Hindlimb muscle (tissue), 1 donor: ENCODE measurements at places on chromosomes 16 and 17. TPM values are rescaled to one million over a fixed set of nuclear protein-coding genes. Genes with fewer than 3 reads are reported as not detected.

Gene GRAPL
- 2.1 TPM for polyA plus RNA-seq

Gene PRCD
- polyA plus RNA-seq, result 4.6 TPM

DNA sequence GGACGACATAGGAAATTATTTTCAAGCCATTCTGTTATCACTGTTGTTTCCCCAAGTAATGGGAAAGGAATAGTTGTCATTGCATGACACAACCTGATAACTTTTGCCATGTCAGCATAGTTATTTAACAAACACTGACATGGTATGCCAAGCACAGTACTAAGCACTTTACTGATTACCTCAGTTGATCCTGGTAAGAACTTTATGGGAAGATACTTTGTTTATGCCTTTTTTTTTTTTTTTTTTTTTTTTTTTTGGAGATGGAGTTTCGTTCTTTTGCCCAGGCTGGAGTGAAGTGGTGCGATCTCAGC is 15.7 kb upstream of the PNPO start:
- no peak for DNase-seq

DNA sequence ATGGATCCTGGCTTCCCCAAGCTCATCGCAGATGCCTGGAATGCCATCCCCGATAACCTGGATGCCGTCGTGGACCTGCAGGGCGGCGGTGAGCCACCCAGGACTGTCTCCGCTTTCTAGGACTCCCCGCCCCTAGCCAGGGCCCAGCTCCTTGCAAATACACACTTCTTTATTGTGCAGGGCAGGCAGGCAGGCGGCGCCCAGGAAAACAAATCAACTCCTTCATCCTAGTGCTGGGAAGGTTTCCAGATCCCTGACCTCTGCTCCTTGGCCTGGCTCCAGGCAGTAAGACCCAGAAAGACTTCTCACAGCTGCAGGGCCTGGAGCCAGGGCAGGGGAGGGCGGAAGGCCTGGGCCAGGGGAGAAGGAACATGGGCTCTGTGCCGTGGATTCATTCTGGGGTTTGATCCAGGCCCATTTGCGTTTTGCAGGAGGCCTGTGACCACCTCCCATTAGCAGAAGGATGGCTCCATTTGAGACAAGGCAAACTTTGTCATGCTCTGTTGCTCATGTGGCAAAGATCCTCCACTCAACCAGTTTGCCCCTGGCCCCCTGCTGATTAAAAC is 6.0 kb upstream of the LPCAT2 start:
- peak; percentile 94 for DNase-seq

GRCh38 chr16:53209429-53209828 is 154.6 kb downstream of the CHD9 start:
- no peak for DNase-seq

DNA sequence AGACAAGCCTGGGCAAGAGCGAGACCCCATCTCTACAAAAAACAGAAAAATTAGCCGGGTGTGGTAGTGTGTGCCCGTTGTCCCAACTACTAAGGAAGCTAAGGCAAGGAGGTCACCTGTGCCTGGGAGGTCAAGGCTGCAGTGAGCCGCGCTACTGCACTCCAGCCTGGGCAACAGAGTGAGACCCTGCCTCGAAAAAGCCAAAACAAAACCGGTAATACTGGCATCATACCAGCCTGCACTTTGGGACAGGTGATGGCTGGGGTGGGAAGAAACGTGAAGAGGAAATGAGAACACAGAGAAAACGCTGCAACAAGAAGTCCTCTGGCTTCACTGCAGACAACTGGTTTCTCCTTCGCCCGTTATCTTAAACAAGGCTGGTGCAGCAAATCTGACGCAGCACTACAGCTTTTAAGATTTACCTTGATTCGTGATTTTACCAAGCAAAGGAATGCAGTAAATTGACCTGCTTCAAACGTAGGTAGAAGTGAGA is 725 bp upstream of the CASC3 start:
- no peak for DNase-seq

Gene ABCA10
- polyA plus RNA-seq, result 14.4 TPM

DNA sequence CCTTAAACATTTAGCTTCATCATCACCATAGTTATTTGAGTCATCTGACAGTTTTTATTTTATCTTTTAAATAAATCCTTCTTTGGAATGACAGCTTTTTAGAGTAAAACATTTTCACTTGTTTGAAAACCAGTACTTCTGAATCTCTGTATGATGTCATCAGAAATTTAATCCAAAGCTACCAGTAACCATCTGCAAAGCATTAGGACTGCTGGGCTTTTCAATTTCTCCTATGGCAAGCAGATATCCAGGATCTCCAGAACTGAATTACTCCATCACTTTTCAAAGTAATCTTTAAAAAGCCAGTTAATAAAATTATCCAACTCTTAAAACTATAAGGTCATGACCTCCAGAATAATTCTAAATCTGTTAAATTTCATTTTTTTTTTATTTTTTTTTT is 51.5 kb downstream of the CHCT1 start:
- DNase-seq, result no peak

Gene NPIPB8
- polyA plus RNA-seq, result 2.6 TPM

Gene ALOX12
- 0.79 TPM for polyA plus RNA-seq

- DNase-seq, result no peak
Measured at GRCh38 chr17:83098241-83099085, 19.1 kb downstream of the METRNL start.

Gene ATPAF2
- 19.0 TPM for polyA plus RNA-seq

DNA sequence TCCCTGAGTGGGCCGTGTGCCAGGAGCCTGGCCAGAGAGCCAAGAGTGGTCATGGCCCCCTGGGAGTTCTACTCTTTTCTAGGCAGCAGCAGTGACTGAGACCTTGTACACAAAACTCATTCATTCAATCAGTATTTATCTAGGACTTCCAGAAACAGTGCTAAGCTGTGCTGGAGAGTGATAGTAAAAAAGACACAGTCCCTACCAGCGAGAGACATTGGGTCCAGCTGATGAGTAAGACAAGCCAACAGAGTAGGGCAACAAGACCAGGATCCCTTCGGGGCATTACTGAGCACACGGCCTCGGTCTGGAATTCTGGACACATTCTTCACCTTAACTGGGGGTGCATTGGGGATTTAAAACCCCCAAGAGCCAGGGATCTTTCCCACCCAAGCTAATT is 20.2 kb downstream of the CBX4 start:
- no peak for DNase-seq

- no peak for DNase-seq
Measured at GRCh38 chr17:41446806-41447205, 6.0 kb upstream of the KRT38 start.

- no peak for DNase-seq
Measured at GRCh38 chr17:247767-248166, 66.3 kb upstream of the DOC2B start.

DNA sequence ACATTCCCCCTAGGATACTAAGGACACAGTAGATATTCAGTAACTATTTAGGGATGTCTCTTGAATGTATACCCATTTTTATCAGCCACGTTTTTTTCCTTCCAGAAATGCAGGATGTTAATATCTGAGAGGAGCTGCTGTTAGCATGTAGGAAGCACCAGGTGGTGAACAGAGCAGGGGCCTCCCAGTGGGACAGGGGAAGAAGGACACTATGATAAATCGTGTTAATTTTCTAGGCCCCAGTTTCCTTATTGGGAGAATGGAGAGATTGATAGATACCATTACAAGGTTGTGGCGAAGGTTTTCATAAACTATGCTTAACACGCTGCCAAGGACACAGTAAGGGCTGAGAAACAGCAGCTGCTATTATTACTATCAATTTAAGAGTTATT is 45.4 kb downstream of the PRSS54 start:
- DNase-seq, result no peak

DNA sequence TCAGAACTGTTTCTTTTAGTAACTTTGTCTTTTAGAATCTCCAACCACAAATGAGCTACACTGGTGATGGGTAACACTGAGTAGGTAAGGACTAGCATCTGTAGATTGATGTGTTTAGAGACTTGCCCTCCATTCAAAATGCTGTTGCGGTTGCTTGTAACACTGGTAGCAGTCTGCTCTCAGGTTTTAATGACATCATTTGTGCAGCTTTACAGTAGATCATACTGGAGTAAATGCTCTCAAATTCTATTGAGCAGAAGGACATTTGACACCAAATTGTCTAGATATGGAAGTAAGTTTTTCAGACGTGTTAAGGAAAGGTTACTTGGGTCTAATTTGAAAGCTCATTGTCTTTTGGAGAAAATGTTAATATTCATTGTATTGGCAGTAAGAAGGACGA is 98.8 kb downstream of the NLK start:
- no peak for DNase-seq

- no peak for DNase-seq
Measured at GRCh38 chr17:1434150-1434549, 21.9 kb downstream of the CRK start.

- DNase-seq, result no peak
Measured at GRCh38 chr17:35447499-35447898, 1.1 kb downstream of the SLFN13 start.

DNA sequence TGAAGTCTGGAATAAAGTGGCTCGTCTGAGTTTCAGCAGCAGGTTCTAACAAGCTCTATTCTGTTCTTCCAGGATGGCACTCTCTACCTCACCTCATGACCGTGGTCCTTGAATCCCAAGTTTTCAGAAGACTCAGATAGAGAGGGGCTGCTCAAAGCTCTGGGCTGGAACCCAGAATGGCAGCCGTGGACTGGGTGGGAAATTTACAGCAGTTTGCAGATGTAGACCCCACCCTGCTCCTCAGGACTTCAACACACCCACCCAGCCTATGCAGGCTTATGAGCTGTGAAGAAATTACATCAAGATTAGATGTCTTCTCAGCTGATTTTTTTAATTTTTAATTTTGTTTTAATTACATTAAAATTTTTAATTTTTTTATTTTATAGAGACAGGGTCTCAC is 59.4 kb downstream of the METRNL start:
- no peak for DNase-seq

DNA sequence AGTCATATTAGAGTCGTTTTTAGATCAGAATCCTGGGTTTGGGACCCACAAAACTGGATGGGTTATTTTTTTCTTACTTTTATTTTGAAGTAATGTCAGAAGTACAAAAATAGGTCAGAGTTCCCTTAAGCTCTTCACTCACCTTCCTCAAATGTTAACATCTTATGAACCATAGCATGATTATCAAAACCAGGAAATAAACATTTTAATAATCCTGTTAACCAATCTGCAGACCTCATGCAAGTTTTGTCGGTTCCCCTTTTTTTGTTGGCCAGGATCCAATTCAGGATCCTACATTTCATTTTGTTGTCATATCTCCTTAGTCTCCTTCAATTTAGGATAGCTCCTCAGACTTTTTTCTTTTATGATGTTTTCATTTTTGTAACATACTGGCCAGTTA is 162.0 kb downstream of the CHD9 start:
- DNase-seq, result no peak

DNA sequence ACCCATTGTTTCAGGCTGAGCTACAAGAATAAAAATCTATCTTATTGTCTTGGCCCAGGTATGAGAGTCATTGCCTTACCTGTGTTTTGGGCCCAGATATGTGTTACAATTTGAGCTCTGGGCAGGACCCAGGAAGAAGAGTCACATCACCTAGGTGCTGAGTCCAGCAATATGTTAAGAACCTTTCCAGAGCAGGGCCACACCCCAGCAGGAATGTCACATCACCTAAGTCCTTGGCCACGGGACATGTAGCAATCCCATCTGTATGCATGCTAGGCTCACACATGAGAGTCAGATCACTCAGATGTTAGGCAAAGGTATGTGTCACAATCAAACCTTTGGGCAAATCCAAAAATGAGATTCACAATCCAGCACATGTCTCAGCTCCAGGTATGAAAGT is 2103.5 kb downstream of the TP53TG3F start:
- DNase-seq, result no peak

GRCh38 chr16:69566240-69566980 is 644 bp downstream of the NFAT5 start:
- peak; percentile 72 for DNase-seq

DNA sequence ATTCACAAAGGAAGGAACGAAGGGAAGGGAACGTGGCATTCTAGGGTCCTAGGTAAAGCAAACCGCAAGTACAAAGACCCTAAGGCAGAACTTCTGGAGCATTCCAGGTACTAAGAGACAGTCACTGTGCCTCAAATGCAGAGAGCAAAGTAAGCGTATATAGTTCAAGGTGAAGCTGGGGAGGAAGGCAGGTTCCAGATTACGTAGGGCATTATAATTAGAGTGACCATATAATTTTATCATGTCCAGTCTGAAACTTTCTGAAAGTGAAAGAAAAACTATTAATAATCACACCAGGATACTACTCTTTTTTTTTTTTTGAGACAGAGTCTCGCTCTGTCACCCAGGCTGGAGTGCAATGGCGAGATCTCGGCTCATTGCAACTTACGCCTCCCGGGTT is 25.7 kb downstream of the METTL16 start:
- DNase-seq, result no peak

GRCh38 chr17:8162997-8163977 is 539 bp upstream of the VAMP2 start:
- DNase-seq, result peak; percentile 85

DNA sequence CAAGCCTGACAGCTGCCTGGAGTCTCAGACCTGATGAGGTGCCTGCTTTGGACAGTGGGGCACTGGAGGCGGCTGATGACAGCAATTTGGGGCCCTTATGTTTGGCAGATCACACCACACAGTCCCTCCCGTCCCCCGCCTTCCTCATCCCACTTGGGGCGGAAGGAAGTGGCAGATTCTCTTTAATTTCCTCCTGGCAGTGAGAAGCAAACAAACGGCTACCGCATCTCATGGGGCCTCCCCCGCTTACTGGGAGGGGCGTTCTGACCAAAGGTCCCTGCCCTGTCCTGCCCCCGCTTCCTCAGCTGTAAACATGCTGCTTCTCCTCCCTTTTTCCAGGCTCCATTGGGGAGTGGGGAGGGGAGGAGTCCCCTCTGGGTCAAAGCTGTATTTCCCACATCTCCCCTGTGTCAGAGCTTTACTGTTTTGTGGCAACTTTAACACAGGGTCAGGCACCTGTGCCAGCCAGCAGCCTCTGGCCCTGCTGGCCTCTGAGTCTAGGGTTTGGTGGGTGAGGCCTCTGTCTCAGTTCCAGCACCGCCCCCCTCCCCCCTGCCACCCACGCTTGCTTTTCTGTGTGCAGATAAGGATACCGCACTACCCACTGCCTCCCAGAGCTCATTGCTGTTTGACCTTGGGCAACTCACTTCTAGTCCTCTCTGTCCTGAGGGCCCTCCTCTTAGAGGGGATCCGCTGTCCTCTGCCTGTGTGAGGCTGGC is 5.4 kb upstream of the NFATC3 start:
- DNase-seq, result peak; percentile 58

GRCh38 chr17:2071455-2072281 is 16.8 kb downstream of the HIC1 start:
- DNase-seq, result peak; percentile 44

DNA sequence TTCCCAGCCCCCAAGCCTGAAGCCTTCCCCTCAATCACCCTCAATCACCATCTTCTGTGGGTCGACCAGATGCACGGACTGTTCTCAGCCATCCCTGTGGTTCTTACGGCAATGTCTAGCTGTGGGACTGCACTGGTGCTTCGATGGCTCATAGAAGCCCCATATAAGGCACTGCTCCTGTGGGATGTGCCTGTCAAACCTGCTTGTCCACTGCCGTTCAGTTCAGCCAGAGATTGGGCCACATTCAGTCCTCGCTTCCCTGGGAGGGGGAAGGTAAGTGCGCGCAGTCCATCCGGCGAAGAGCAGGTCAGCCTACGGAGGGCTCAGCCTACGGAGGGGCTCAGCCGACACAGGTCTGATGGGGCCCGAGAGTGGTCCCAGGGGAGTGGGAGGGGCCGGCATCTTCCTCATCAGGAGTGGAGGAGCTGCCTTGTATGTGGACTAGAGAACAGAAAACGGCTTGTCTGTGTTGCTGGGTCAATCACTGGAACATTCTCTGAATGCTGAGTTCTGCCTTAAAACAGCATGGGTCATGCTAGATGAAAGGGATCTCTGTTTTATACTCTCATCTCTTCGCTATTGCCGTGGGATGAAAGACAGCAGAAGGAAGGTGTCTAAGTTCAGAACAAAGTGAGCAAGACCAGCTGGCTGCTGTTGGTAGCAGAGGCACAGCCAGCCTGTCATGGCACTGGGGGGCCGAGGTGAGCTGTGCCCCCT is at the start of gene CARD14:
Gene CARD14, plus strand, starts transcription at position 247 of the 717 bp plus-strand sequence. CDS start 11,409 bp downstream, outside the sequence.
- no peak for DNase-seq

Gene KRTAP4-6
- not detected for polyA plus RNA-seq
